ENCODE measurements at places on chromosomes 3 and 15. TPM values are rescaled to one million over a fixed set of nuclear protein-coding genes. Genes with fewer than 3 reads are reported as not detected.

The GP9 gene
- total RNA-seq = not detected

The DCUN1D1 gene
- 47.5 TPM for total RNA-seq

The CLDN16 gene
- not detected for total RNA-seq

The ANKRD63 gene
- not detected for total RNA-seq

The SNX33 gene
- 3.2 TPM for total RNA-seq

The ROPN1 gene
- total RNA-seq = not detected

DNA sequence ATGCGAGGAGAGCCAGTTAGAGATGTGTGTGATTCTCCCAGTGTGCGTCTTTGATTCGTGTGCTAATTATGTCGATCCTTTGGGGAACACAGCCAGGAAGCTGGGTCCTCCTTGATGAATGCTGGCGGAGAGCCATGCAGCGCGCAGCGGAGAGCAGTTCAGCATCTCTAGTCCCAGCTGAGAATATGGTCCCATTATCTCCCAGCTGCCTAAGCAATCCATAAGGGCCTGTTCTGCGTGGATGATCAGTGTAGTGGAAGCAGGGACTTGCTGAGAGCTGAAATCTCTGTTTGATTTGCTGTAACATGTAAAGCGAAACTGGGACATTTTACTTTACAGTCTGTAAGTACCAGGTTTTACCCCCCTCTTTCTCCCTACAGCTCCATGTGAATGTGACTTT lies 412.7 kb downstream of the CNTN4 start:
- no peaks in the 10 kb centered on the region for H3K27me3 ChIP-seq
- H3K4me1 ChIP-seq = no peaks in the 10 kb centered on the region
- H3K27ac ChIP-seq = no peak overlapping the region
- no peak for DNase-seq
- H3K4me3 ChIP-seq = no peak overlapping the region
- no peaks in the 10 kb centered on the region for H3K36me3 ChIP-seq

- no peak overlapping the region for H3K4me3 ChIP-seq
- H3K27ac ChIP-seq = no peak overlapping the region
- H3K4me1 ChIP-seq = no peaks in the 10 kb centered on the region
- DNase-seq = no peak
These were observed 63.8 kb downstream of the TTC23 start for GRCh38 chr15:99185414-99186130.

DNA sequence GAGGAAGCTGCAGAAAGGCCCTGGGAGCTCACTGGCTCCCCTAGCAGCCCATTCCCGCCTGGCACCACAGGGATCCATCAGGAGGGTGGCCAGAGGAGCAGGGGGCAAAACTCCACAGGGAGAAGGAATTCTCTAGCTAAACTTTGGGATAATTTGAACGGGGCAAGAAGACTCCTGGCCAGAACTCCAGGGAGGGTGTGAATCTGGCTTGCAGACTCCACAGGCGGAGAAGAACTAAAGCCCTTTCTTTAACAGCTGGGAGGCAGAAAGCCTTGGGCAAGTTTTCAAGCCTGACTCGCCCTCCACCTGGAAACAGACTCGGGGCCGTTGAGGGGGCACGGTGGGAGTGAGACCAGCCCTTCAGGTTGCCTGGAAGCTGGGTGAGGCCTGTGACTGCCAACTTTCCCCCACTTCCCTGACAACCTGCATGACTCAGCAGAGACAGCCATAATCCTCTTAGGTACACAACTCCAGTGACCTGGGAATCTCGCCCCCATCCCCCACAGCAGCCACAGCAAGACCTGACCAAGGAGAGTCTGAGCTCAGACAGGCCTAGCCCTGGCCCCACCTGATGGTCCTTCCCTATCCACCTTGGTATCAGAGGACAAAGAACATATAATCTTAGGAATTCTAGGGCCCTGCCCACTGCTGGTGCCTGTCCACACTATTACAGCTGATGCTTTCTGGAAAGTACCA lies 28.6 kb downstream of the SLC27A2 start:
- H3K27ac ChIP-seq = no peak overlapping the region
- H3K4me1 ChIP-seq = no peaks in the 10 kb centered on the region
- no peak overlapping the region for H3K4me3 ChIP-seq
- peaks cover 65% of the 10 kb centered on the region for H3K36me3 ChIP-seq

DNA sequence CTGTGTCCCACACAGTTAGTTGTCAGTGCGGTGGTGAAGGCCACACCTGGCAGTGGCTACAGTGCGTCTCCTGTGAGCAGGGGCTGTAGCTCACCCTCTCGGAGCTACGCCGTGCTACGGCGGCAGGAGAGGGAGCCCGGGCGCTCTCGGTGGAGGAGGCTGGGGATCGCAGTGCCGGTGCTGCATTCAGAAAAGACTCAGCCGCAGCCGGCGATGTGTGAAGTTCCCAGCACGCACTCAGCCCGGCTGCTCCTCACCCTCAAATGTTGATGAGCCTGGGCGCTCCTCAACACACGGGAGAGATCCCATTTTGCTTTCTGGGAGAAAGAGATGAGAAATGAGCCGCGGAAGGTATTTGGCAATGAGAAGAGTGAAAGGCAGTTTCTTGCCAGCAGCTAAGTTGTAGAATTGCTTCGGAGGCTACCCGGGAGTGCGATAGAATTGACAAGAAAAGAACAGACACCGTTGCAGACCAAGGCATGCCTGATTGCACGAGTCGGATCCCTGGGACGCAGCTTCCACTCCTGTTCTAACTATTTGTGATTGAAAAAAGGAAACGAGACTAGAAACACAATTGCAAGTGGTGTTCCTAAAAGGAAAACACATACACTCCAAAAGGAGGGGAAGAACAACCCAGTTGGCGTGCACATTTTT lies at the start of gene UNC13C:
Gene UNC13C, plus strand, starts transcription at position 189 of the 654 bp plus-strand sequence. CDS start 34,463 bp downstream, outside the sequence.
- peaks cover 22% of the 10 kb centered on the region for H3K27me3 ChIP-seq
- DNase-seq = no peak
- no peaks in the 10 kb centered on the region for H3K36me3 ChIP-seq

- no peaks in the 10 kb centered on the region for H3K36me3 ChIP-seq
- H3K27me3 ChIP-seq = peaks cover 6% of the 10 kb centered on the region
- H3K4me1 ChIP-seq = no peaks in the 10 kb centered on the region
- DNase-seq = no peak
These were observed 315.9 kb downstream of the MECOM start for GRCh38 chr3:169347597-169347996.

DNA sequence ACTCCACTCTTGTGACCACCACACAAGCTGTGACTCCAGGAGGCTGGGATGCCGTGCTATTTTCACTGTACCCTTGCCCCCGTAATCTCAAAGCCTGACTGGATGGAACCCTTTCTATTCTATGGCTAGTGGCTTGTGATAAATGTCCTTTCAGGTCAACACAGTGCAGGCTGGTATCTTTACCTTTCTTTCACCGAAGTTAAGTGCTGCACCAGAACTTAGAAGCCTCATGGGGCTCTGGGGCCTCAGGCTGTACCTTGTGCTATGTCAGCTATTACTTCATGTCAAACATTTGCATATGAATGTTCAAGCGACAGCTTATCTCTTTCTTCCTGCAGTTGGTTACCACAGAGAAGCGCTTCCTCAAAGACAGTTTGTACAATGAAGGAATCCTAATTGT lies 66.8 kb downstream of the RPL39L start:
- peaks cover 11% of the 10 kb centered on the region for H3K4me1 ChIP-seq
- H3K4me3 ChIP-seq = no peak overlapping the region
- H3K27me3 ChIP-seq = no peaks in the 10 kb centered on the region
- peaks cover 69% of the 10 kb centered on the region for H3K36me3 ChIP-seq

GRCh38 chr3:117036259-117036799 lies 326.8 kb downstream of the TUSC7 start:
- H3K36me3 ChIP-seq = no peaks in the 10 kb centered on the region
- no peak overlapping the region for H3K27ac ChIP-seq
- H3K27me3 ChIP-seq = no peaks in the 10 kb centered on the region
- no peaks in the 10 kb centered on the region for H3K4me1 ChIP-seq

DNA sequence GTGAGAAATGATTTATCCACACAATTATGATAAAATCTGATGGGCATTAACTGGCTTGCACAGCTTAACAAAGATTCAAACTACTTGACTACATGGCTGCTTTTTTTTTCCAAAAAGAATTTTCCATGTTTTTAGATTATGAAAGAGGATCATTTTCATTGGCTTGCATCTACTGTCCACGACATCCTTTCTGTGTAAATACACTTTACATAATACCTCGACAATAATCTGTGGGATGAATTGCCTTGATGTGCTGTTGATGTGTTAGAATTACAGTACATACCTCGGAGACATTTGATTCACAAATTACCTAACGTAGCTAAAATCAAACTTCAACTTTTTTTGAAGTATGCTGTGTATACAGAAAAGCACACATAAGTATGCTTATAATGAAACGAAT lies 104.4 kb downstream of the PPP2R3A start:
- no peak overlapping the region for H3K4me3 ChIP-seq

DNA sequence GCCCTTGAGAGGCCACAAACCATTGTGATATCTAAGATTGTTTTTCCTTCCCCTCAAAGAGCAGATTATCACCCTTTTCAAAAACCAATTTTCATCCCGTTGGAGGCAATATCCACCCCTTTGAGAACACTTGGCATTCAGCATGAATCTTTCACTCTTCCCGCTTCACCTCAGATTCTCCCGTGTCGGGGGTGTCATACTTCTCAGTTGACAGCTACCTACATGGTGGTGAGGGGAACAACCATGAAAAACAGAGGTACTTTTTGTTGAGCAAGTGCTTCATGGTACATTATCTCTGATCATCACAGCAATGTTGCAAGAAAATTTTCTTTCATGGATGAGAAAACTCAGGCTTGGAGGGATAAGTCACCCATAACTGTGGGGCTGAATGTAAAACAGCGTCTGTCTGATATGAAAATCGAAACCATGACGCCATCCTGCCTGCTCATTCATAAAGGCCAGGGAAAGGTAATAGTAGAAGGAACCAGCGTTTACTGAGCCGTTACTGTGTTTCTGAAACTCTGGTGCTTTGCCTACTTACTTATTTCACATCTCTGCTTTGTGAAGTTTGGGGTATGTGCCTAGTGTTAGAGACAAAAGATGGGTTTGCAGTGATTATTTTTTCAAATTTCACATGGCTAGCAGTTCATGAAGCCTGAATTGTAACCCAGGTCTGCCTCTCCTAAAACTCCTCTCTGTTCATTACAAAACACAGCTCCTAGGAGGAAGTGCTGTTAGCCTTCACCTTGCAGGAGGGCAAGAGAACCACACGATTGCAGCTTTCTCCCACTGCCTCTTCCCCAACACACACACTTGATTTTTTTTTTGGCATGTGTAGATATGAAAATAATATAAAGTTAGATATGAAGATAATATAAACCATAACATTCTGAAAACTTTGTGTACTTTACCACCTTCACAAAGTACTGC lies 35.4 kb downstream of the SV2B start:
- no peak overlapping the region for H3K4me3 ChIP-seq
- H3K27ac ChIP-seq = no peak overlapping the region
- peaks cover 23% of the 10 kb centered on the region for H3K27me3 ChIP-seq
- no peaks in the 10 kb centered on the region for H3K4me1 ChIP-seq
- H3K36me3 ChIP-seq = no peaks in the 10 kb centered on the region
- no peak for DNase-seq

Measured in activated CD4-positive, alpha-beta memory T cell treated with anti-CD3 and anti-CD28 coated beads for 36 hours (primary cell).